ENCODE measurements at places on chromosomes 16 and 17.

DNA sequence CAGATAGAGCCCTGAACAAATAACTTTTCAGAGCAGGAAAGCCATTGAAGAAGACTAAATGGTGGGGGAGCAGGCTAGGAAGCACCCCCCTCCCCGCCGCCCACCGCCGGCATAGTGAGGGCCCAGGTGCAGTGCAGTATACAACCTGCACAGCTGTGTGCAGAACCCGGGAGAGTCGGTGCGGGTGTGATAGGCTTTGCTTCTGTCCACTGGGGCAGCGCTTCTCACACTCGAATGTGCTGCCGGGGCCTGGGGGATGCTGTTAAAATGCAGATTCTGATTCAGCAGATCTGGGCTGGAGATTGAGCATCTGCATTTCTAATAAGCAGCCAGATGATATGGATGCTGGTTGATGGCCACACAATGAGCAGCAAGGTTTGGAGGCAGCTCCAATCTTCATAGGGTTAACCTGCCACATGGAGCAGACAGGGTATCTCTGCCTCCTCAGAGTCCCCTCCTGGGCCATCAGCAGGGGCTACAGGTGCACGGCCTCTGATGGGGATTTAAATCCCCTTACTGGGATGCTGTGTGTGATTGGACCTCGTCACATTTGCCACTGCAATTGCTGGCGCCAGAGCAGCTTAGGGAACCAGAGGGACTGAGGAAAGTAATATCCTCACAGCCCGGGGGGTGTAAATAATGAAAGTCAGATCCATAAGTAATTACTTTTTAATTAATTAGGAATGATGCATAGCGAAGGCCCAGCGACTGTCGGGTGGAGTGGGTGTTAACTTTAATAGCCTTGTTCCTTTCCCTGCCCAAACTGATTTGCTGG, 172.0 kb upstream of the RPL38 start:
- DNase-seq = no peak

- no peak for DNase-seq
Measured at GRCh38 chr16:11980136-11980844, 3.8 kb downstream of the SNX29 start.

- DNase-seq = peak; percentile 98
Measured at GRCh38 chr16:4768549-4769305, 1.8 kb upstream of the ZNF500 start.

DNA sequence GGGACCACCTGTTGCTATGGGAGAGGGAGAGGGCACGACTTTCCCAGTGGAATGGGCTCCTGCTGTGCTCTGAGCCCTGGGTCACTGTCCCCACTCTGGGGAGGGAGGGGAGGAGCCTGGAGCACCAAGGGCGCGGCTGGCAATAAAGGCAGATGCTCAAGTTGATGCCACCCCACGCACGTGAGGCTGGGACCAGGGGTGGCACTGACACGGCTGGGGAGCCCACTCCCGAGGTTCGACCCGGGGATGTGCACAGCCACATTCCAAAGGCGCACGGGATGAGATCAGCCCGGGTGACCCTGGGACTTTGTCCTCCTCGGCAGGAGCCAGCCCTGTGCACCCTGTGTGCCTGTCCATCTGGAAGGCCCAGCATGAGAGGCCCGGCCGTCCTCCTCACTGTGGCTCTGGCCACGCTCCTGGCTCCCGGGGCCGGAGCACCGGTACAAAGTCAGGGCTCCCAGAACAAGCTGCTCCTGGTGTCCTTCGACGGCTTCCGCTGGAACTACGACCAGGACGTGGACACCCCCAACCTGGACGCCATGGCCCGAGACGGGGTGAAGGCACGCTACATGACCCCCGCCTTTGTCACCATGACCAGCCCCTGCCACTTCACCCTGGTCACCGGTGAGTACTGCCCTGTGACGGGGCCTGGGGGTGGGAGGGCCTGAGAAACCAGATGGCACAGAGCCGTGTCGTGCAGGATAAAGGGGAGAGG, at the start of gene ENPP7:
ENPP7 (plus strand) TSS at position 175 of the 715 bp plus-strand sequence; CDS start at position 372, 197 bp downstream.
- DNase-seq = no peak

- DNase-seq = no peak
Measured at GRCh38 chr17:3039736-3040135, 23.7 kb downstream of the OR1D5 start.

DNA sequence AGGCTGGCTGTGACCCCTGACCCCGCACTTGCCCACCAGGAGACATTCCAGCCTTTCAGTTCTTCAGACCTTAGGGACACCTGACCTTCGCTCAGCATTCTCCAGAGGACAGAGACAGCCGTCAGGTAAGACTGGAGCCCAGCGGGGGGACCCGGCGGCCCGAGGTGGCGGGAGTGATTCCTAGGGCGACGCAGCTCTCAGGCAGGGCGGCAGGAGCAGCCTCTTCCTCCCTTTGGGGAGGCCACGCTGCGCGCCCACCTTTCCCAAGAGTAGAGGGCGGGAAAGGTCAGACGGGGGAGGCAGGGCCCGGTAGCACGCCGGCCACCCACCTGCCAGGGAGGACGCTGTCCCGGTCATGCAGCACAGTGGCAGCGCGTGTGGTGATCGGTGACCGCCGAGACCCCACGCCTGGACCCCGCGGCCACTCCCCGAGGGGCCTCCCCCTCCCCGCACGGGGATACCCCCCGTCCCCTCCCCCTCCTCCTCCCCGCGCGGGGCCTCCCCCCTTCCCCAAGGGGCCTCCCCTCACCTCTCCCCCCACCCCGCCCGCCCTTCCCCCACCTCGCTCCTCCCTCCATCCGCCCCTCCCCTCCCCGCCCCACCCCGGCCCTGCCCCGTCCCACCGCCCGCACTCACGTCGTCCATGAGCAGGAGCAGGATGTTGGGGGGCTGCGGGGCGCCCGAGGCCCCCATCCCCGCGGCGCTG, 472 bp downstream of the GALNS start:
- DNase-seq = no peak

DNA sequence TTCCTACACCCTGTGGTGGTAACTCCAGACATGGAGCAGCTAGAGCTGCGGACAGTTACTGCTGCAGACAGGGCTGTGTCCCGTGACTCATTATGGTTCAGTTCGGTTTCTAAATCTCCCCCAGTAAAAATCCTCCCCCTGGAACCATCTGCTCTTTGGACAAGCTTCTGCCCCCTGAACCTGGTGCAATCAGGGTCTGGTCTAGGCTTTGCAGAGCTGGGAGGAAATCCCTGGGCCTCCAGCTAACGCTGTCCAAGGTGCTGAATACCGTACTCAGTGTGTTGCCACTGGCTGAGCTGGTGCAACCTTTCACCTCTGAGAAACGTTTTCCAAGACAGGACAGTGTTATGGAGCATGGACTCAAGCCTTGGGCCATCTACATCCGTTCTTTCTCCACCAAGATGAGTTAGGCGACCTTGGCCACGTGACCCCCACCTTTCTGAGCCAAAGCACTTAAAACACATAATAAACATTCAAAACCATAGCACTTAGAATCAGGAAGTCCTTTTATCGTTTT, 142.0 kb downstream of the CPPED1 start:
- DNase-seq = peak; percentile 46

GRCh38 chr16:5428932-5429331, 331.3 kb upstream of the EEF2KMT start:
- no peak for DNase-seq

GRCh38 chr16:11612665-11613025, 25.9 kb upstream of the LITAF start:
- DNase-seq = no peak

DNA sequence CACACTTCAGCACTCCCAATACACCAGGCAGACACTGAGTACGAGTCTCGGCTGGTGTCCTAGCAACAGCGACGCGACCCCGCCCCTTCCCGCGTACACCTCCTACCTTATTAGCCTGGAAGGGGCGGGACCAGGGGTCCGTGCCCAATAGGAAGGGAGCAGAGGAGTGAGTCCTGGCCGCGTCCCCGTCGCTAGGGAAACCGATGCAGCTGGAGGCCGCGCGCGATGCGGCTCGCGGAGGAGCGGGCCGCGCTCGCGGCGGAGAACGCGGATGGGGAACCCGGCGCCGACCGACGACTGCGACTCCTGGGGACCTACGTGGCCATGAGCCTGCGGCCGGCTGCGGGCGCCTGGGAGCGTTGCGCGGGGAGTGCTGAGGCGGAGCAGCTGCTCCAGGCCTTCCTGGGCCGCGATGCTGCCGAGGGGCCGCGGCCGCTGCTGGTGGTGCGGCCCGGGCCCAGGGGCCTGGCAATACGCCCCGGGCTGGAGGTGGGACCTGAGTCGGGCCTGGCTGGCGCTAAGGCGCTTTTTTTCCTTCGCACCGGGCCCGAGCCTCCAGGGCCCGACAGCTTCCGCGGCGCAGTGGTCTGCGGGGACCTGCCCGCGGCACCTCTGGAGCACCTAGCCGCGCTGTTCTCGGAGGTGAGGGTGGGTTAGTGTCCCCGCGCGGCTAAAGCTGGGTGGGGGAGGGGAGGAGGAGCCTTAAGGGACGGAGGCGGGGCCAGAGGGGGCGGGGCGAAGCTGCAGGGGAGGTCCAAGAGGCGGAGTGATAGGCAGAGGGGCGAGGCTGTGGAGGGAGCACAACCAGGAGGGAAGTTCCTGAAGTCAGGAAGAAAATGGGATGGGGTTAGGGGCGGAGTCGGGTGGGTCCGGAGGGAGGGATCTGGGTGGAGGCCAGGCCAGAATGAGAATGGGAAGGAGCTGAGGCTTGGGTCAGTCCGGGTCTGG, at the start of gene DNAH9:
DNAH9 (plus strand) TSS at position 197 of the 948 bp plus-strand sequence; CDS start at position 226, 29 bp downstream.
- peak; percentile 97 for DNase-seq

DNA sequence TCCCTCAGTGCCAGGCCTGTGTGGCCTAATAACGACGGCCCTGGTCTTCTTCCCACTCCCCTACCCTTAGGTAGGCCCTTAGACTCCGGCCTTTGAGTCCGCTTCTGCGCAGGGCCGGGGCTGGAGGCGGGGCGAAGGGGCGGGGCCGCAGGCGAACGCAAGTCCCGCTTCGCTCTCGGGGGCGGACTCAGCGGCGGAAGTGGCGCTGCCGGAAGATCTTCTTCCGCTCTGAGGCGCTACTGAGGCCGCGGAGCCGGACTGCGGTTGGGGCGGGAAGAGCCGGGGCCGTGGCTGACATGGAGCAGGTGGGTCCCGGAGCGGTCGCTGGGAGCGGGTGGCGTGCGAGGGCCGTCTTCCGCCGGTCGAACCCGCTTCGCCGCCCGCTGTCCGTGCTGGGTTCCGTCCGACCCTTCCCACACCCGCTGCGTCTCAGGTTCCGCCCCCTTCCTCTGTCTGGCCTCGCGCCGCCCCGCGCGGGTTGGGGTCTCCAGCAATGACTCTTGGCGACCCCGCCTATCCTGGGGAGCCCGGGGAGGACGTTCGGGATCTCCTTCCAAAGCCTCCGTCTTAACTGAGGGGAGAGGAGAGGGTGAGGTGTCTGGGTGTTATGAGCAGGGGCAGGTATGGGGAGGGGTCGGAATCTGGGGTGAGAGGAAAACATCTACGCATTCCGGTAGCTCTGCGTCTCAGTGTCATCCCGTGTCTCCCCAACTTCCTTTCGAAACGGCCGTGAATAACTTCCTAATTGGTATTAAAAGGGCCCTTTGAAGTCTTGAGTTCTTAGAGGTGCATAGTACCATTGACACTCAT, at the start of gene STARD3:
STARD3 (plus strand) TSS at position 218 of the 810 bp plus-strand sequence. CDS start 16,388 bp downstream, outside the sequence.
- peak; percentile 95 for DNase-seq

DNA sequence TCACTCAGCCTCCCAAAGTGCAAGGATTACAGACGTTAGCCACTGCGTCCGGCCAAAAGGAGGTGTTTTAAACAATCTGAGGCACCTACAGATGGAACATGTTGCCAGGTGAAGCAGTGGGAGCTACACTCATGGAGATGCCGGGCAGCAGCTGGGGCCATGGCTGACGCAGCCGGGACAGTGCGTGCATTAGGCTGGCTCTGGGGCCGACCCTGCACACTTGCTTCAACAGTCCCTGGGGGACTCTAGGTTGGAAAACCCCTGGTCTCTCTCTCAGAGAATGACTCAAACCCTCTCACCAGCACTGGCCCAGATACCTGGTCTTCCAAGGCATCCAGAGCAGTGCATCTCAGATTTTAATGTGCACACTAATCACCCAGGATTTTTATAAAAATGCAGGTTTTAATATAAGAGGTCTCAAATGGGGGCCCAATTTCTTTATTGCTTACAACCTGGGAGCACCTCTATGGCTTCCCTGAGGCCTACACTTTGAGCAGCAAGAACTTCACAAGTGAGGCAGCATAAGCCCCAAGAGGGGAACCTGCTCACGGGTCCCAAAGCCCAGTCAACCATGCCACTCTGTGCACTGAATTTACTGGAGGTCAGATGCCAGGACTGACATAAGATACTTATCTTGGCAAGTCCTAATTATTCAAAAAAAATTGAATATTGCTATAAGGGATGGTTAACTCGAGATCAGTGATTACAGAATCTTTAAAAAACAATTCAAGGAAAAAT, 70.8 kb upstream of the TRAP1 start:
- no peak for DNase-seq

DNA sequence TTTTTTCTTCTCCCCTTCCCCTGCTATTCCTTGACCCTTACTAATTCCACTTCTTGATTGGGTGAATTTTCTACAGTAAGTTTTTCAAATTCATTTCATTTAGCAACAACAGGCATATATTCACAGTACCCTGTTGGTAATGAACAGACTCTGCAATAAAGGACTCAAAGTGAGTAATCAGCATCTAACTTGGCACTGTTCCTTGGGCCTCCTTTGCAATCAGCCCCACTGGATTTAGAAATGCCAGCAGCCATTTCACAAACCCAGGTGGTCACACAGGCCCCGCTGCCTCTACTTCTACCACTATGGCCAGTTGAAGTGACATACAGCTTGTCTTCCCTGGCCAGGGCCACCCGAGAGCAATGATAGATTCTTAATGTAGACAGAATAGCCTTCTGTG, 113.8 kb downstream of the CYB561 start:
- no peak for DNase-seq

GRCh38 chr17:760371-760770, 8.3 kb upstream of the GEMIN4 start:
- DNase-seq = no peak

DNA sequence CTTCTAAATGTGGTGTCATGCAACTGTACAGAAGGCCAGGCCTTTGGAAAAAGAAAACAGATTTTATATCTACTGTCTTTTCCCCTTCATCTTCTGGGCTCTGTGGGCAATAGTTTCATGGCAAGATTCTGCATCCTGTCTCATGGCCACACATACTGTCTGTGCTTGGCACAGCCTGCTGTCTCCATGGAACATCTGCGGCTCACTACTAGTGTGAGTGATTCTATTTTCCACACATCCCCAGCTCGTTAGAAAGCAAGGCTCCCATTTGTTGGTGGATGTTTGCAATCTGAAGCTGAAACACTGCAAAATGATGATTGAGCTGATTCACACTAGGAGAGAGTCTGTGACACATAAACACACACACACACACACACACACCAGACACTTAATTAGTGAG, 32.4 kb downstream of the CACNG3 start:
- no peak for DNase-seq

GRCh38 chr17:39239640-39240314, 14.0 kb upstream of the STAC2 start:
- DNase-seq = no peak

DNA sequence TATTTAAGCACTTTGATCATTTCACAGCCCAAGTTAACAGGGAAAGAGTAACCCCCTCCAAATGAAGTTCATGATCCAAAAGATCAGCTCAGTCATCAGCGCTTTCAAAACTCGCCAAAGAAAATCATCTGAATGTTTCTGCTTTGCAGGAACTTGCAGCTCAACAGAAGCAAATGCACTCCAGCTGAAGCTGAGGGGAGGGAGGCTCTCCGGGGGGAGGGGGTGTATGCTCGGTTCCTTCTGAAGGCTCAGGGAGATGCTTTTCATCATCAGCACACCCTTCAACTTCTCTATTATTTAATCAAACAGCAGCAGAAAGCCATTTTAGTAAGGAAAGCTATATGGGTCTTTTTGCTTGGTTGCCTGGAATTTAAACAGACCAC, 24.4 kb upstream of the ERN1 start:
- no peak for DNase-seq

GRCh38 chr17:69460963-69461922, 46.7 kb downstream of the MAP2K6 start:
- DNase-seq = peak; percentile 32
